ENCODE measurements at places on chromosomes 2 and 18. TPM values are rescaled to one million over a fixed set of nuclear protein-coding genes. Genes with fewer than 3 reads are reported as not detected.
A peak's percentile ranks its signal among the peaks of the same experiment; 100 is the strongest.

- DNase-seq: no peak
Measured at GRCh38 chr2:179373816-179374215, 109.2 kb upstream of the SESTD1 start.

- DNase-seq: no peak
Measured at GRCh38 chr2:136305517-136306192, 187.7 kb upstream of the CXCR4 start.

GRCh38 chr2:233436691-233437438 is 82.6 kb downstream of the DGKD start:
- DNase-seq: no peak

GRCh38 chr18:21131698-21132227 is 20.1 kb upstream of the ROCK1 start:
- no peak for DNase-seq

DNA sequence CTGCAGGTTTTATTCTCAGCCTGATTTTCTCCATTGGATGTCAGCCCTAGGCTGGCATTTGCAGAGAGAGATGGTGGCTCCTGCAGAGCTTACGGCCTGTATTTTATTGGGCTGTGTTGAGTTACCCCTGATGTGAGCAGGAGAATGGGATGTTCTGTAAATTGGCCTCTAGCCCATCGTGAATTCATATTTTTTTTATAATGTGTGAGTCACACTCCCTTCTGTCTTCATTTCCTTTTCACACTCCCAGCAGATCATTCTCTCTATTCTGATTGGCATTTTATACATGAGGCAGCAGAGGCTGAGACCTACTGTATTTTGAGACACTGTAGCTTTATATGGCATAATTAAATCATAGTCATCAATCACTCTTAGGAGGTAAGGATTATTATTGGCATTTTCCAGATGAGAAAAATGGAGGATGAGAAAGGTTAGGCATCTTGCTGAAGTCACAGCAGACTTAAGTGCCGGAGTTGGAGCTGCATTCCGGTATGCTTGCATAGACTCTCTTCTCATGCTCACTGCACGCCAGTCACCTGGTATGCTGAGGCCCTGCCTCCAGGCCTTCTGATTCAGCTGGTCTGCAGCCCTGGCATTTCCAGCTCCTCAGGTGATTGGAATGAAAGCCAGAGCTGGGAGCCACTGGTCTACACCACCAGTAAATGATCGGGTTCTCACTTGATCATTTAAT is 142.4 kb downstream of the NEDD4L start:
- DNase-seq: peak; percentile 86

GRCh38 chr2:10537522-10538199 is 89.5 kb upstream of the ODC1 start:
- no peak for DNase-seq

- no peak for DNase-seq
Measured at GRCh38 chr2:48589170-48589767, 28.4 kb upstream of the GTF2A1L start.

- peak; percentile 96 for DNase-seq
Measured at GRCh38 chr2:181586569-181587081, 70.3 kb downstream of the CERKL start.

GRCh38 chr2:135066710-135067109 is 14.6 kb downstream of the RAB3GAP1 start:
- DNase-seq: no peak

DNA sequence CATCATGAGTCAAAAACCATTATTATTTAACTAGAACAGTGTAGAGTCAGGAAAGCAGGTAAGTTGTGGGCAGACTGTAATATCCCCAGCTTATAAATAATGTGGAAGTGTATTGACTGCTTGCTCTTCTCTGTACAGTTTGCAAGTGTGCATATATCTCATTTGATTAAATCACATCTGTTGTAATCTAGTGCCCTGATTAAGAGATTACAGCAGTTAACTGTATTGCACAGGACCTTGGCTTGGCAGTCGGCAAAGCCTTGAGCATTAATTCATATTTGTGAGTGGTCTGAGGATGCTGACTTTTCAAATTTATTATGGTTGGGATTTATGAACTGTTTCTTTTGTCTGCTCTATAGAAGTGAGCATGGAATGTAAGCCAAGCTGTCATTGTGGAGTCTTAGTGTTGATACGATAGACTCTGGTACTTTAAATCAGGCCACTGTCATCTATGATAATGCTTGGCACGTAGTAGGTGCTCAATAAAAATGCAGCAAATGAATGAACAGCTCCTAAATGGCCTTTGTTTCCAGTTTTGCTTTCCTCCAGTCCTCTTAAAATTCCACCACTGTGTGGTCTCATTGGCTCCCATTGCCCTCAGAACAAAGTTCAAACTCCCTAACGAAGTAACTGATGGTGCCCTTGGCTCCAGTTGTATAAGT is 48.3 kb downstream of the RAB31 start:
- no peak for DNase-seq

DNA sequence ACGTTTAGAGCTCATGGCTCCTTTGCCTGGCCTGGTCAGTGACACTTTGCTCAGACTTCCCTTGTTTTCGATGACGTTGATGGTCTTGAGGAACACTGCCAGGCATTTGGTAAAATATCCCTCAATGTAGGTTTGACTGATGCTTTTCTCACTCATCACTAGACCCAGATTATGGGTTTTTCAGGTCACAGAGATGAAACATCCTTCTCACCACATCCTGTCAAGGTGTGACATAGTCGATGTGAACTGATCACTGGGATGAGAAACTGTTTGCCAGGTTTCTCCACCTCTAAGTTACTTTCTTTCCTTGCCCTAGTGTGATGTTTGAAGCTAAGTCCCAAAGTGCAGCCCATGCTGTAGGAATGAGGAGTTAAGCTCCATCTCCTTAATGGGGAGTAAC is 81.5 kb downstream of the AFF3 start:
- DNase-seq: no peak

GRCh38 chr2:42859791-42860190 is 67.4 kb upstream of the HAAO start:
- DNase-seq: no peak

DNA sequence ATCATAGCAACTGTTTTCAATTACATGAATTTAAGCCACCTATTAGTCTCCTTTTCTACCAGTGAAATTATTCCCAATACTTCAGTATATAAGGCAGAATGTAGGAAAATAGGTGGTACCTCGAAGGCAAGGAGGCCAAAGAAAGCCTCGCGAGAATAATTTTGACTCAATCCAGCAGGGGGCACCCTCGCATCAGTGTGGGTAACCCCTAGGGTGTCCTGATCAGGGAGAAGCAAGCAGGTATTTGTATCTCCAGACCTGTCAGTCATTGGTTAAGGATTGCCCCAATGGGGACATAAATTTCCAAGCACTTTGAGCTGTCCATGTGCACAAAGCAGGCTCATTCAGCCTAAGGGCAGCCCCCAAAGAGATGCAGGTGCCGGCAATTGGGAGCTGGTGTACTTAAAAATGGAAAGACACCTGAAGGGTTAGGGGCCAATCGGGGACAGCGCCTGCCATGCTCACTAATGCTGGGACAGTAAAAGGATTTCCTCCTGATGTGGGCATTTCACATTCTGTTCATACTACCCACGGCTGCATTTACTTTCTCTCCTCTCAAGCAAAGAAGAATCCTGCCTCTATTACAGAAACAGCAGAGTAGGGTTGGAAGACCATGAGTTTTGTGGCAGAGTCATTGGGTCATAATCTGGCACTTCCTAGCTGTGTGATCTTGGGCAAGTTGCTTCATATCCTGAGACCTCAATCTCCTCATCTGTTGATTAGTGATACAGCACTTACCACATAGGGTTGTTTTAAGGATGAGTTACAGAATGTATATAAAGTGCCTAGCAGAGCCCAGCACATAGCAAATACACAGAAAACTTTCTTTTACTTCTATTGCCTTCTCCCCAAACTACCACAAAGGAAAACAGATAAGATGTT is 136.1 kb downstream of the ICOS start:
- no peak for DNase-seq

GRCh38 chr2:98846041-98846440 is 90.0 kb downstream of the CRACDL start:
- DNase-seq: no peak

DNA sequence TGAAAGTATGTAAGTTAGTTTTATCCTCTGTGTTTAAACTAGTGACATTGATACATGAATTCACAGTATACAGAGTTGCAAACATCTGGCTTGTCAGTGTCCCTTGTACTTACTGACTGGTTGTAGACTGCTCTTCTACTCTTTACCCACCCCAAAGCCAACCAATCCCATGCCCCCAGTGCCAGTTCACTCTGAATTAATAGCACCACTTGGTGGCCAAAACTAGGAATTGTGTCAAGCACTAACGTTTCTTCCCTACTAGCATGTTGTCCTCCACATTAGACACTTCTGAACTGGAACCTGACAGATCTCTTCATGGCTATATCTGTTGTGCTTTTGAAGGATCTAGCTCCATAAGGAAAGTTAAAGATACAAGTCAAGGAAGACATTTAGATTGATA is 27.2 kb upstream of the OTX1 start:
- DNase-seq: no peak

- no peak for DNase-seq
Measured at GRCh38 chr2:232977438-232977971, 35.6 kb downstream of the NGEF start.

GRCh38 chr18:3648641-3649040 is 198.7 kb downstream of the TGIF1 start:
- no peak for DNase-seq

GRCh38 chr2:11286323-11286722 is 58.1 kb downstream of the ROCK2 start:
- no peak for DNase-seq

- DNase-seq: no peak
Measured at GRCh38 chr2:237892984-237893595, 33.7 kb downstream of the RAMP1 start.

GRCh38 chr2:191791953-191792560 is 54.8 kb downstream of the CAVIN2 start:
- DNase-seq: no peak

DNA sequence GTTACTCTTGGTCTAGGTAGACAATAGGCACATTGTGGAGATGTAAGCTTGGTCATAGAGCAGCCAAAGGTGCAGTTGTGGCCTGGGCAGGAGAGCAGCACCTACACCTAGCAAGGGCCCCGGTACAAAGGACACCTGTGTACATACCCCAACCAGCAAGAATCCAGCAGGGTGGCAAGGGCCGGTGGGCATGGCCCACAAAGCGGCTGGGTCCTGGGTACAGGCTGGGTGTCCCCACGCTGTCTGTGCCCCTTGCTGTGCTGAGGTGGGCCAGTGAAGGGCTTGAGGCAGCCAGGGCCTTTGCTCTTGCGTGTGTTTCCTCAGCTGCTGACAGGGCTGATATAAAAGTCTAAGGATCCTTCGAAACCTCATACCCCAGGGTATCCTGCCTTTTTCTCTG is 501.8 kb downstream of the EIPR1 start:
- no peak for DNase-seq

DNA sequence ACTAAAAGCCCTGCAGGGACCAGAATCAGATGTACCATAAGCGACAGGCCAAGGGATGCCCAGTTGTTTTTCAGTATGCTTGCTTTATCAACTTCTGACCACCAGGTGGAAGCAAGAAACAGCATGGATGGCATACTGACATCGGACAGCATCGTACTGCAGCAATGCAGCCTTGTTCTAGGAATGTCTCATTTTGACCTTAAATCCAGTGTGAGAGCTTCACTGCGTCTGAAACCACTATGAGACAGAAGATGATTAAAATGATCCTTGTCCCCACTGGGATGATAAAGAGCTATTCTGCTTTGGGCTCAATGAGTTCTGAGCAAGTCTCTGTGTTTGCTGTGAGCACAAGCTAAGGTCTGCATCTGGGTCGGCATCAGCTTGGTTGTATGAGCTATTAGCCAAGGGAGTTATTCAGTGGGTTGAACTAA is 54.3 kb downstream of the CDK15 start:
- DNase-seq: no peak

- DNase-seq: peak; percentile 99
Measured at GRCh38 chr2:29747786-29748470, 173.5 kb downstream of the ALK start.

DNA sequence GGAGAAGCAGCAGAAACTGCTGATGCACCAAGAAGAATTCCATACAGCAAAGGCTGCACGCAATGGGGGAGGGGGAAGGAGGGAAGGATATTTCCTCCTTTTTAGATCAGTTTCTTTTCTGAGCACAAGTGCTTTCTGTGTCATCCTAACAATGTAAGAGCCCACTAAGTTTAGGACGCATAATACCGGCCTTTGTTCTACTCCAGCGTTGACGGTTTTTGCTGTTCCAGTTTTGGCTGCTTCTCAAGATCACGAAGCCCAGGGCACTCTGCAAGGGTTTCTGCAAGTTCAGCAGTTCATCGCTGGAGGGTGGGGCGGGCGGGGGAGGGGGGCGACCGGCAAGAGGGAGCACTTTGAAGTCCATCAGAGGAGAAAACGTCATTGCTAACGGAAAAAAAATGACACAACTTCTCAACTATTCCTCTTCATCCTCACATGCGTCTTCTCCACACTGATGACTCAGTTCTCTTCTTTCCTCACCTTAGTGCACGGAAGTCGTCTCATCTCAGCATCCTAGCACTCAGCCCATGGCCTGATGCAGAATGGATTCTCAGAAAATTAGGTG is 8.7 kb downstream of the FAM178B start:
- peak; percentile 44 for DNase-seq

Gene TGFA
- total RNA-seq: 72.1 TPM

Gene GALM
- 10.1 TPM for total RNA-seq

Gene SAG
- total RNA-seq: not detected

Gene KCNE4
- total RNA-seq: 0.07 TPM

Gene TCF7L1
- 4.3 TPM for total RNA-seq

Gene CSRNP3
- 1.6 TPM for total RNA-seq

Gene PJVK
- total RNA-seq: 3.8 TPM

Gene ZAP70
- total RNA-seq: 0.55 TPM

Gene RAB6C
- 0.34 TPM for total RNA-seq

Gene AGAP1
- total RNA-seq: 42.0 TPM

Measured in kidney epithelial cell (primary cell).